ENCODE measurements at places on chromosomes 4 and X. TPM values are rescaled to one million over a fixed set of nuclear protein-coding genes. Genes with fewer than 3 reads are reported as not detected.

The ARSJ gene
- 0.34 TPM for total RNA-seq

The ADH6 gene
- not detected for total RNA-seq

The GNRHR gene
- not detected for total RNA-seq

The GLOD5 gene
- total RNA-seq = not detected

The ELF2 gene
- total RNA-seq = 31.7 TPM

The LUZP4 gene
- not detected for total RNA-seq

The ITGB1BP2 gene
- total RNA-seq = 15.7 TPM

DNA sequence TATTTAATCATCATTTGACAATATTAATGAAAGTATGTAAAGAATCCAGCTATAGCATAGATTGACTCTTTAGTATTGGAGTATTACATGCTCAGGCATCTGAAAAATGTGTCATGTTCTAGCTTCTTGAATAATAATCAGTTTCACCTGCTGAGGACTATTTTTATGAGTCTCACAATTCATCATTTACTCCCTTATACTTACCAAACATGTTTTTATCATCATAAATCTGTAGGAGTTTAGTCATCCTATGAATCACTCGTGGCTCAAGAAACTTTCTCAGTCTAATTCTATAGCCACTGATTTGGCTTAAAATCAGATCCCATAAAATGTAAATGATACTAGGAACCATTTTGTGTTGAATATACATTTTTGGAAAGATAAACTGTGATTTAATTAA lies 1616.1 kb downstream of the C4orf33 start:
- H3K4me1 ChIP-seq = no peaks in the 10 kb centered on the region
- no peaks in the 10 kb centered on the region for H3K36me3 ChIP-seq
- H3K27me3 ChIP-seq = no peaks in the 10 kb centered on the region
- no peak overlapping the region for H3K27ac ChIP-seq
- DNase-seq = no peak

DNA sequence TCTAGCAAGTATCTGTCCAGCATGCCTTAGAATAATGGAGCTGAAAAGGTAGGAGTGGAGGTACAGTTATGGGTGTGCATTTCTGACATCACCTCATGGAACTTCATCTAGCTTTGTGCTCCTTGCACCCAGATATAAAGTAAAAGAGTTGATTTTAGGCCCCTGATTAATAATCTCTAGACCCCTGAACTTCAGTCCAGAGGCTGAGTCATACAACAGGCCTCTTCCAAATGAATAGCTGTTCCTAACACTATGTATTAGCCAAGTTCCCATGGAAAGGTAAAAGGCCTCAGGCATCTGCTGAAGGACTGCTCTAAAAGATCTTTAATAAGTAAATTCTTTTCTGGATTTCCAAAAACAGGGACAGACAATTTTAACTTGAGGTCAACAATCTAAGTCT lies 16.2 kb downstream of the TBC1D9 start:
- no peaks in the 10 kb centered on the region for H3K27me3 ChIP-seq
- no peak for DNase-seq
- H3K4me1 ChIP-seq = no peaks in the 10 kb centered on the region
- H3K27ac ChIP-seq = no peak overlapping the region
- no peaks in the 10 kb centered on the region for H3K36me3 ChIP-seq
- no peak overlapping the region for H3K4me3 ChIP-seq

DNA sequence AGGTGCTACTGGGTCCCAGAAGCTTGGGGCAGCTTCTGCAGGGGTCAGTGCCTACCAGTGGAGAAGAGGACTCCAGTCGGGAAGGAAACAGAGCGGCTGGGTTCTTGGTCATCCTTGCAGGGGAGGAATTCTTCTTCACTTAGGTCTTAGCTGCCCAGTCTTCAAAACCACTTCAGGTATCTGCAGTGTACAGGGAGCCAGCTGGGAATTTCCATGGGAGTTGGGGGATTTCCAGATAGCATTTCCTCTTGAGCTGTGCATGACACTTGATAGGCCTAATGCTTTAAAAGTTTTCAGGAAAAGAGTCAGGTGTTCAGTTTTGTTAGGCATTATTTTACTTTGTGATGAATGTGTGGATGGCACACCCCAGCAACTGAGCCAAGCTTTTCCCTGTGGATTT lies 58.1 kb upstream of the ENPP6 start:
- no peaks in the 10 kb centered on the region for H3K36me3 ChIP-seq
- no peak overlapping the region for H3K4me3 ChIP-seq
- H3K27ac ChIP-seq = no peak overlapping the region
- no peaks in the 10 kb centered on the region for H3K27me3 ChIP-seq
- DNase-seq = no peak
- H3K4me1 ChIP-seq = no peaks in the 10 kb centered on the region

GRCh38 chr4:92307866-92308265 lies 4.1 kb downstream of the GRID2 start:
- H3K36me3 ChIP-seq = no peaks in the 10 kb centered on the region
- no peaks in the 10 kb centered on the region for H3K4me1 ChIP-seq
- peaks cover 38% of the 10 kb centered on the region for H3K27me3 ChIP-seq

GRCh38 chr4:184896868-184897715 lies 71.3 kb upstream of the ACSL1 start:
- H3K4me1 ChIP-seq = peaks cover 5% of the 10 kb centered on the region
- no peaks in the 10 kb centered on the region for H3K36me3 ChIP-seq
- DNase-seq = no peak
- no peaks in the 10 kb centered on the region for H3K27me3 ChIP-seq

- H3K36me3 ChIP-seq = no peaks in the 10 kb centered on the region
- H3K27me3 ChIP-seq = no peaks in the 10 kb centered on the region
- no peaks in the 10 kb centered on the region for H3K4me1 ChIP-seq
- no peak for DNase-seq
These were observed 92.4 kb downstream of the NEUROG2 start for GRCh38 chr4:112423591-112423990.

DNA sequence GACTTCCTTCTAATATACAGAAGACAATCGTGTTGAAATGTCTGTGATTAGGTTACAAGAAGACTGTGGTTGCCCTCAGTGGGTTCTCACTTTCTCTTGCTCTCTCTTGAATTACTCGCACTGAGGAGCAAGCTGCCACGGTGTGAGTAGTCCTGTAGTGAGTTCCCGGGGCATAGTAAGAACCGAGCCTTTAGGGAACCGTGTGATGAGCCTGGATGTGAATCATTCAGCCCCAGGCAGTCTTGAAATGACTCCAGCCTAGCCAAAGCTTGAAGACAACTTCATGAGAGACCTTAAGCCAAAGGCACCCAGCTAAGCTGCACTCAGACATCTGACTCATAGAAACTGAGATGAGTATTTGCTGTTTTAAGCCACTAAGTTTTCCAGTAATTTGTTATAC lies 292.7 kb downstream of the SPOCK3 start:
- H3K36me3 ChIP-seq = no peaks in the 10 kb centered on the region
- H3K27me3 ChIP-seq = no peaks in the 10 kb centered on the region
- no peak overlapping the region for H3K4me3 ChIP-seq
- H3K4me1 ChIP-seq = no peaks in the 10 kb centered on the region
- no peak overlapping the region for H3K27ac ChIP-seq

GRCh38 chr4:2186133-2186864 lies 55.6 kb downstream of the HAUS3 start:
- H3K27ac ChIP-seq = no peak overlapping the region
- DNase-seq = no peak
- no peak overlapping the region for H3K4me3 ChIP-seq
- H3K4me1 ChIP-seq = no peaks in the 10 kb centered on the region
- no peaks in the 10 kb centered on the region for H3K36me3 ChIP-seq

DNA sequence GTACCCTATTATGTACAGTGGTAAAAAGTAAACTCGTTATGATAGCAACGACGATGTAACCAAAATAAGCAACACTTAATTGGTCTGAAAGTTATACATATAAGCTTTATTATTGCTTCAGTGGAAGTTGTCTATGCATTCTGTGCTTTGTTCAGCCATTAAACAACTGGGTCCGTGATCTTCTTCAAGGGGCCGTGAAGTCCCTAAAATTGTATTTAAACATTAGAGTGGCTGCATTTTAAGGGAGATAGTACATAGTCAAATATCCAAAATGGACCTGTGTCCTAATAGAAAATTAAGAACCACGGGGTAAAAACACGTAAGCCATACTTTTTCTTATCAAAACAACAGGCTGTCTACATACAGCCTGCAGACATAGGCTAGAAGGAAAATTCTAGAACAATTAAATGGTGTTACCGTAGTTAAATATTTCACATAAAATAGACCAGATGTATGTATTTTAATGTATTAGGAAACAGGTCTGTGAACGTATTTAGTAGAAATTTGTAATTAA lies 2.1 kb downstream of the GUCY1A1 start:
- no peaks in the 10 kb centered on the region for H3K36me3 ChIP-seq
- no peaks in the 10 kb centered on the region for H3K4me1 ChIP-seq
- DNase-seq = no peak
- no peak overlapping the region for H3K27ac ChIP-seq
- H3K27me3 ChIP-seq = peaks cover 6% of the 10 kb centered on the region

GRCh38 chrX:149453030-149453429 lies 52.1 kb downstream of the IDS start:
- no peaks in the 10 kb centered on the region for H3K27me3 ChIP-seq
- no peaks in the 10 kb centered on the region for H3K36me3 ChIP-seq
- H3K4me1 ChIP-seq = no peaks in the 10 kb centered on the region
- DNase-seq = no peak
- no peak overlapping the region for H3K27ac ChIP-seq
- no peak overlapping the region for H3K4me3 ChIP-seq

DNA sequence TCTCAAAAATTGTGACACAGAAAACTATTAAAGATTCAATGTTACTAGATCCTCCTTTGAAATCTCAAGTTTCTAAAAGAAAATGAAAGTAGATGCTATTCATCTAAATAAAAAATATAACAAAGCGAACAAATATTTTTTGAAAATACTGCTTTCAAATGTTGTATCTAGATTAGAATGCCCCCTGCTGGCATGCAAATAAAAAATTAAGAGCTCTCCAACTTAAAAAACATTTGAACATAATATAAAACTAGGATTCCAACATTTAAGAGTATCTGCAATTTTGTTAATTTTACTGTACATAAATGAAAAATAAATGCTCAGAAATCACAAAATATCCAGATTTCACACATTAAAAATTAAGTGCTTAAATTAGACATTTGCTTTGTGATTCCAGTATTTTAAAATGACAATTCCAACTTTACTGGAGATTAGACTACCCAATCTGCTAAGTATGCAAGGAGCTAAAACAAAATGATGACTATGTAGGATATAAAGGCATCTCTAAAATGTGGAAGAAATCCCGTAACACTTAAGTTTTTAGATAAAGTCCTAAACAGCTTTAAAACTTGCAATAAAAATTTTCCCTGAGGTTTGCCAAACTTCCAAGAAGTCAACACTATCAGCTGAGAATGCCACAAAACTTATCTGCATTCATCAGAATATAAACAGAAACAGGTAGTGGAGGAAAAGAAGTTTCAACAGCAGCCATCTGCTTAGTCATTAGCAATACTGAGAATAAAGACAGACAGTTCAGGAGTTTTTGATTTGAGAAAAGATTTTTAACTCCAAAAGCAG lies 32.7 kb downstream of the DHX15 start:
- no peak overlapping the region for H3K27ac ChIP-seq
- no peaks in the 10 kb centered on the region for H3K27me3 ChIP-seq
- no peak overlapping the region for H3K4me3 ChIP-seq
- peaks cover 66% of the 10 kb centered on the region for H3K36me3 ChIP-seq
- DNase-seq = no peak

DNA sequence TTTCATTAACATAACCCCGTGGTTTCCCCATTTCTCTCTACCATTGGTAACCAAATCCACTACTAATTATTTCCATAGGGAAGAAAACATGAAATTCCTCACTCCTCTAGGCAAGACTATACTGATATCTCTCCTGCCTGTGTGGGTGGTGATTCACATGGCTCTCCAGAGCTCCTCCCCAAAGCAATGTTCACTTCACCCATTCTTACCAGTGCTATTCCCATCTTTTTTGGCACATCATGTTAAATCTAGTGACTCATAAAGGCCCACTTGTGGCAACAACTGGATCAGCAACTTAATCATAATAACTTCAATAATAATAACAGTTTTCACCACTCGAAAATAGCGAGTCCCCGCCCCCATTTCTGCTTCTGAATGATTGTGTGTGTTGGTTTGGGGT lies 6.1 kb upstream of the HCCS start:
- H3K4me1 ChIP-seq = no peaks in the 10 kb centered on the region
- H3K36me3 ChIP-seq = no peaks in the 10 kb centered on the region
- H3K4me3 ChIP-seq = no peak overlapping the region
- no peak for DNase-seq

DNA sequence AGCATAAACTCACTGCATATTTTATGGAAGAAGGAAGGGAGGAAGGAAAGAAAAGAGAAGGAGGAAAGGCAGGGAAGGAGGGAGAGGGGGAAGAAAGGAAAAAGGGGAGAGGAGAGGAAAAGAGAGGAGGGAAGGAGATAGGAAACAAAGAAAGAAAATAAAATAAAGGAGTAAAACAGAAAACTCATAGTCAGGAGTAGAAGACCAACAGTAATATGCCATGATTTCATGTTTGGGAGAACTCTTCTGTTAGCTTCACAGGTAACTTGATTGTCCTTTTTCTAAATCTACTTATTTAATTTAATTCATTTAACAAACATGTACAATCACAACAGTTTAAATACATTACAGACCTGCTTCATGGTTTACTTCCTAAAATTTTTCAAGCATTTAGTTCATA lies 46.8 kb upstream of the SGMS2 start:
- DNase-seq = no peak
- H3K36me3 ChIP-seq = no peaks in the 10 kb centered on the region
- no peak overlapping the region for H3K4me3 ChIP-seq
- H3K4me1 ChIP-seq = no peaks in the 10 kb centered on the region

DNA sequence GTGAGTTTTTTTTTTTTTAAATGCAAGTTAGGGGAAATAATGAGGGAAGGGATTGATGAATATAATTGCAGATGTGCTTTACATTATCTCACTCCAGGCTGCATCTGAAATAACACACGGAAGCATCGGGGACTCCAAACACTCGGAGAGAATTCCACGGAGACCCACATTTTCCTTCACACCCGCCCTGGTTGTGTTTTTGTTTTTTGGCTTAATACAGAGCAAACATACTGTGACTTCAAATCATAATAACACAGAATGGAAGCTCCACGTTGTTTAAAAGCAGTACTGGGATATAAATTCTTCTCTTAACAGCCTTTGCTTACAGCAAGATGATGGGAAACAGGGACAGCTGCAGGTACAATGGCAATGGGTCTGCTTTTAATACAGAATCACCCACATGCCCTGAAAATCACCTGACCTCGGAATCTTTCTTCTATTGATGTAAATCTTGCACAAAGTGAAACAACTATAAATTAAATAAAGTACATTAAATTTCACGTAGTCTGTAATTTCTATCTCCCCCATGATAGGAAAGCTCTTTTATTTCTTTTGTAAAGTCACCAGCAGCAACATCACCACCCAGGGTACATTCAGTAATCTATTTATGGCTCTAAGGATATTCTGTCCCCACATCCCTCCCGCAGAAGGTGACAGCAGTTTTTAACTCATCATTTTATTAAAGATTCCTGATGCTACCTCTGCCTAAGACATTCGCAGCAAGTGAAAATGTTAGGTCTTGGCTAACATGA lies 119.3 kb downstream of the ZNF827 start:
- H3K27ac ChIP-seq = peak overlapping the region; percentile 90
- no peak for DNase-seq
- no peaks in the 10 kb centered on the region for H3K36me3 ChIP-seq
- H3K4me1 ChIP-seq = peaks cover 29% of the 10 kb centered on the region
- H3K27me3 ChIP-seq = no peaks in the 10 kb centered on the region
- H3K4me3 ChIP-seq = peak overlapping the region; percentile 47

Data from psoas muscle (tissue), 8 donors.